ENCODE measurements at places on chromosomes 12 and 14.

DNA sequence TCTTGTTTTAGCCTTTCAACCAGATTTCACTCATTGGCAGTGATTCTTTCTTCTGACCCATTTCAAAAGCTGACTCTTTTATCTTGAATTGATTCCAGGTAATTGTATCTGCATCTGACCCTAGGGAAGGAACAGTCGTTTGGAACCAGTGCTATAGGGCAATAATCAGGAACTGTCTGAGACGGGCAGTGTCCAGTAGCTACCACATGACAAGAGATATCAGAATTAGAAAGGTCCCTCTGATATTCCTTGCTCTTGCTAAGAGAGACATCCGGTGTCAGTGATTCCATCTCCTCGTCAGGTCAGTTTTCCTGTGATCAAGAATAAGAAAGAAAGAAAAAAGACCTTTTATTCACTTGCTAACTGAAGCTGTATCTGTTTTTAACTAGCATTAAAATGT lies 47.8 kb upstream of the PDE3A start:
- no peak for DNase-seq

DNA sequence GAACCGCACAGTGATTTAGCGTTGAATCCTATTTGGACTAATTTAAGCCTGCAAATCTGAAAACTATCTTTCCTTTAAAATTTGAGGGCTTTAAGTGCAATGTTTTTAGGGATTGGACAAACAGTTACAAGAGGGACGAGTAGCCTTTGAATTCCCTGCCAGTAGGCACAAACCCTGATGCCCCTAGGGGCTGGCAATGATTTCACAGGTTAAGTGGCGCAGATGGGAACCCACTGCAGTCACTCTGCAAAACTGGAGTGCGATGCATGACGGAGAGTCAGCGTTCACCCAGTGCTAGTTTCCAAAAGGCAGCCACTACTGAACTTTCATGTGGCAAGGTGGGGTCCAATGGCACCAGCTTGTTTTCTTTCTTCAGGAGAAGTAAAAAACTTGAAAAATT lies 99.4 kb upstream of the FRMD6 start:
- DNase-seq: no peak

DNA sequence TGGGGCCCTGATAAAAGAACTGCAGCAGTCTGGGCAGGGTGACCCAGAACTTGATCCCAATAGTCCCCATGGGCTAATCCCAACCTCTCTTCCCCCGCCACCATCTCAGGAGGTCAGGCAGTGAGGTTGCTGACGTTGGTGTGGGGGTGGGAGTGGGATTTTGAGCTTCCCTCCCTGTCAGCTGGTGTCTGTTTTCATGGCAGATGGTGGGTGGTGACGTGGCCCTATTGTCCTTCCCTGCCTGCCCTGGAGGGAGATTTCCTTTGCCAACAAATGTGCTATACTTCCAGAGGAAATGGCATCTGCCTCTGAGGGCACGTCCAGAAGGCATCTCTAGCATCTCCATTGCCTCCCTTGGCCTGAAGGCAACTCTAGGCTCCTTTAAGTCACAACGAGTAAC lies 37.7 kb downstream of the NEUROD4 start:
- no peak for DNase-seq

- DNase-seq: no peak
Measured at GRCh38 chr12:29051221-29051620, 97.9 kb upstream of the FAR2 start.

GRCh38 chr14:93099643-93100042 lies 16.1 kb downstream of the ITPK1 start:
- DNase-seq: no peak

GRCh38 chr12:94566345-94566744 lies 84.0 kb downstream of the TMCC3 start:
- no peak for DNase-seq

- no peak for DNase-seq
Measured at GRCh38 chr12:108821407-108822397, 35.7 kb downstream of the SSH1 start.

DNA sequence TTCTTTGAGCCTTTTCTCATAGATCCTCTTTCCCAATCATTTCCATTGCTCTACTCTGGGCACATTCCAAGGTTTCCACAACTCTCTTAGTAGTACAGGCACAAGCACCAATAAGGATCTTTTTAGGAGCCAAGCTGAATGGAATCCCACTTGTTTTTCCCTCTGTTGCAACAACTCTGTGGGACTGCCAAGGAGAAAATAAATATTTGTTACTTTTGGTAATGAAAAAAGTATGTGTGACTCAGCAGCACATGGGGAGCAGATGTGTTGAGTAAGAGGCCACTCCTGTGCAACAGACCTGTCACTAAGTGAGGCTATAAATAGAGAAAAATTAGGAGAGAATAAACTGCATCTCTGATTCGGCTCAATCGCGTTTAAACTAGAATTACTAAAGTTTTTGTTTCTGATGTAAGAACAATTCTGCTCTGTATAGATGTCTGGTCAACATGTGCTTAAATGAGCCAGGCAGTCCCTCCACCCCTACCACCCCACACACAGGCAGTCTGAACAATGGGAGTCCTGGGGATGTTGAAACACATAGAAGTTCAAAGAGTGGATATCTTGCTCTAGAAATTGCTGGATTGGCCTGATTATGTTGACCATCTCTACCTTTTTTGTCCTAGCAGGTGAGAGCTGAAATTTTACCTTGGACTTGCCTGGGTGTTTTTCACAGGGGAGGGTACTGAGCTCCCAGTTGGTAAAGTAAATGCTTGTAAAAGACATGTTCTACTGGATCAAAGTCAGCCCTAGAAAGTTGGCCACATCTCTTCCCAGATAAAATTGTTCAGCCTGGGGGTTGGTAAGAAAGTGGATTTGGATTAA lies 244.3 kb upstream of the NOVA1 start:
- DNase-seq: no peak

- no peak for DNase-seq
Measured at GRCh38 chr14:63180011-63180410, 24.2 kb upstream of the RHOJ start.

- no peak for DNase-seq
Measured at GRCh38 chr14:93033084-93033982, 82.4 kb downstream of the ITPK1 start.

- no peak for DNase-seq
Measured at GRCh38 chr14:100030452-100031153, 34.6 kb upstream of the EVL start.

DNA sequence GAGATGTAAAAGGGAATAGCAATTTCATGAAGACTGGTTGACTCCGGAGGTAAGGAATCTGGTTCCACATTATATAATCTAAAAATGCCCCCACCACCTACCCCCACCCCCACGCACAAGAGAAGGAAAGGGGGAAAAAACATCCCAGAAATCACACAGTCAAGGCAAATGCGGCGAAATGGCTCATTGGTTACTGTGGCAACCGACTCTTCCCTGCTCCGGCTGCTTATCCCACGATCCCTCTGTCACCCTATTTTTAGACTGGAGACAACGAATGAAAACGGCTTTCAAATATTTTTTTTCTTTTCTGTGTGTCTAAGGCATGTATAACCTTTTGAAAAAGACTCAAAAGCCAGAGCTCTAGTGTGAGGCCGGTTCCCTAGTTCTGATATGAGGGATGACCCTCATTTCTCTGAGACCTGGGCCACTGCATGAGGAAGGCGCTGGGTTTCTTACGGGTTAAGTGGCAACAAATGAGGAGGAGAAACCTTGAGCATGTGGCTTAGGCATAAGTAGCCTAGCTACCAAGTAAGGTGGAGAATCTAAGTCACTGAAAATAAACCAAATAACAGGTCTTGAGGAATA lies 148.3 kb upstream of the GRIN2B start:
- DNase-seq: no peak

DNA sequence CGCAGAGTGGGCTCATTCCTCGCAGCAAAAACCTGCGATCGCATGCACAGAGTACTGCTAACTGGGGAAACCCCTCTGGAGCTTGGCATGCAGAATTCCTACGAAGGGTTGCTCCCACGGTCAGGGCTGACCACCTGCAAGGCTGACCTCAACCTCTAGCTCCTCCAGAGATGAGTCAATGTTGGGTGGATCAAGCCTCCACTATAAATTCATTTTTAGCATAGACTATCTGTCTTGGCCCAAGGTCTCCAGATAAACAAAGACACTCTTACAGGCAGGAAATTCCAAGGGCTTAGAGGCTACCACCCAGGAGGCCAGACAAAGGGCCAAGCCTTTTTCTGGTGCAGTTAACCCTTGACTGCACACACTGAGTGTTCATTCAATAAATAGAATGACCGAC lies 296.5 kb downstream of the TMEM132D start:
- no peak for DNase-seq

DNA sequence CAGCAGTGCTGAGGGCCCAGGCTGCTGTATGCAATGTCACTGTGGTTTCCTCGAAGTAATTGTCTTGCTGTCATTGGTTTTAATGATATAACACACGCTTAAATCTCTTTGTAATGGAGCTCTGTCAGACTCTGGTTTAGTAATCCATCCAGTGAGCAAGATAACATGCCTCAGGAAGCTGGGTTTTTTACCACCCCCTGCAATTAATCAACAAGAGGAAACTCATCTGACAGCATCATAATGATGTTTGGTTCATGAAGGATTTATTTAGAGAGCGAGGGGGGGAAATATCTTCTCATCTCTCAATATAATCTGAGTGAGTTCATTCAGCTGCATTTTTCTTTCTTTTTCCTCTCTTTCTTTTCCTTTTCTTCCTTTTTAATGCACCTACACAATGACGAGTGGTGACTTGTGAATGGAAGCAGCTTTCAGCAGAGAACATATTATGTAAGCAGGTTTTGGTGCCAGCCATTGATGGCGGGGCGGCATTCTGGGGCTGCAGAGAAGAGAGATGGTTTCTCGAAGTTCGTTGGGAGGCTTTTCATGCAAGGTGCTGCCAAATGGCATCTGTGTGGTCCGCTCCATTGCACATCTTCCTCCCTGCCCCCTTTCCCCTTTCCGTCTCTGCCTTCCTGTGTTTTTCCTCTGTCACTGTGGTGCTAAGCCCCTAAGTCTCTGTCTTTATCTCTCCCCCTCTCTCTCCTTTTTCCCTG lies 6.7 kb downstream of the RPH3A start:
- DNase-seq: no peak

GRCh38 chr14:72883961-72884360 lies 9.9 kb downstream of the DPF3 start:
- no peak for DNase-seq

DNA sequence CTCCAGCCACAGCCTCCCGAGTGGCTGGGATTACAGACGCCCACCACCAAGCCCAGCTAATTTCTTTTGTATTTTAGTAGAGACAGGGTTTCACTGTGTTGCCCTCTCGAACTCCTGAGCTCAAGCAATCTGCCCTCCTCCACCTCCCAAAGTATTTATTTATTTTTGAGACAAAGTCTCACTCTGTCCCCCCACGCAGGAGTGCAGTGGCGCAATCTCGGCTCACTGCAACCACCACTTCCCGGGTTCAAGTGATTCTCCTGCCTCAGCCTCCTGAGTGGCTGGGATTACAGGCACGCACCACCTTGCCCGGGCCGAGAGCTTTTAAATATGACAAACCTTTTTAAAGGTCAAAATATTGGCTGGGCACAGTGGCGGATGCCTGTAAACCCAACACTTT lies 14.6 kb downstream of the NUMB start:
- no peak for DNase-seq

GRCh38 chr12:45234139-45234865 lies 18.4 kb downstream of the ANO6 start:
- DNase-seq: no peak

GRCh38 chr12:23096321-23096720 lies 471.4 kb downstream of the ETNK1 start:
- DNase-seq: no peak

DNA sequence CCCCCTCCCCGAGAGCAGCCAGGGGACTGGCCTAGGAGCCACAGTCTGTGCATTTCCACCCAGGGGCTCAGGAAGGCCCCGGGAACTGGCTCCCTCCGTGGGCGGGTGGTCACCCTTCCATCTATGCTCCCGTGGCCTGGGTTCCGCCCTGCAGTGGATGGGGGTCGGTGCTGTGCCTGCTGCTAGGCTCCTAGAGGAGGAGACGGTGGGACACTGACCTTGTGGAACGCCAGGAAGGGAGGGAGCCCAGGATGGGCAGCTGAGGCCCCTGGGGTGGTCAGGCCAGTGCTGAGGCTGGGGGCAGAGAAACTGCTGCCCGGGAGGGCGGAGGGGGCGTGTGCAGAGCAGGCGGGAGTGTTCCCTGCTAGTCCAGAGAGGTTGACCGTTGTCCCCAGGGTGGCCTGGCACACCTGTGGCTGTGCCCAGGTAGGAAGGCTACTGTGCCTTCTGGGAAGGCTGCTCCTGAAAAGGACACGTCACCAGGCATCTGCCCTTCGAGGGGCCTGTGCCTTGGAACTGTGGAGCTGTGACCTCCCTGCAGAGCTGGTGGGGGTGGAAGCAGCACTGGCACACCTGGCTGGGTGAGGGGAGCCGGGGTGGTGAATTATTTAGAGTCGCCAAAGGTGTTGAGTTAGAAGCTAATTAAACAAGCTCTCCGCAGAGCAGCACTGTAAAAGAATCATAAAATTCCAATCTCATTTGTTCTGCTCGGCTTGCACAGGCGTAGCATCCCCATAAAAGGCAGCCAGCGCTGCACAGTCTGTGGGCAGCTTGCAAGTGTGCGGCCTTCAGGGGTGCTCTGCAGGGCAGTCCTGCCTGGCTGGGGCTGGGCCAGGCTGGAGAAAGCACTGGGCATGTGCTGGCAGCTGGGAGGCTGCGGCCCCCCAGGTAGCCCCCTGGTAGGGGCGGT lies 145.1 kb downstream of the KIF26A start:
- DNase-seq: no peak

DNA sequence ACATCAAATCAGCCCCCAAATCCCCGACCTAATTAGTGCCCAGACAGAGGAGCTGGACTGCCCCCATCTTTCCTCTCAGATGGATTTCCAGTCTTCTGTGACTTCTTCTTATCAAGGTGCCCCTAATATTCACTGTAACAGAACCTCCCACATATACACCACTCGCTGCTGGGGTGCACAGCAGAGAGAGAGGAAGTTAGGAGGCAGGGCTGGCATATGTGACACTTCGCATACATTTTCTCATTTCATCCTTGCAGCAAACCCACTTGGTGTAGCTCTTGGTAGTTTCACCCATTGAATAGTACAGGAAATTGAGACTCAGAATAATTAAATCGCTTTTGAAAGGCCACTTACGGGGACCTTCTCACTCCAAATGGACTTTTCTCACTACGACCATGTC lies 56.5 kb upstream of the CCND2 start:
- DNase-seq: no peak

DNA sequence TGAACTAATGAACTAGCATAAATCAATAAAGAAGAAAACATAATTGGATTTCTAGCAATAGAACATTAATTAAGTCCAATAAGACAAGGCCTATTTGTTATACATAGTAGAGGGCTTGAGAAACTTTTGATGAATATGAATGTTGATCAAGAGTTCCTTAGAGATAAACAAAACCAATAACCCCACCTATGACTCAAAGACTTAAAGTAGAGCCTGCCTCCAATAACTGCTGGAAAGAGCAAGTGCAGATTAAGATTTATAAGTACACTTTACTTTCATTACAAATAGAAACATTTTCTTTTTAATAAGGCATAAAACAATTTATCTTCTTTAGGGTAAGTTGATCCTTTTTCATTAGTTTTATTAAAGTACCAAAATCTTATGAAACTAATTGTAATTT lies 185.7 kb downstream of the SRGAP1 start:
- DNase-seq: no peak

GRCh38 chr12:10072131-10072530 lies 26.7 kb downstream of the CLEC1A start:
- DNase-seq: no peak

- DNase-seq: no peak
Measured at GRCh38 chr12:111395336-111396187, 10.2 kb upstream of the SH2B3 start.

- no peak for DNase-seq
Measured at GRCh38 chr12:106249411-106250135, 1.8 kb upstream of the CKAP4 start.

Data from NCI-H2107 (cell line).